ENCODE measurements at places on chromosomes 3 and 15.

- DNase-seq: no peak
These were observed 12.5 kb downstream of the MAPK6 start for GRCh38 chr15:52031556-52031955.

- no peak for DNase-seq
These were observed 209.5 kb downstream of the DTWD1 start for GRCh38 chr15:49830391-49830790.

DNA sequence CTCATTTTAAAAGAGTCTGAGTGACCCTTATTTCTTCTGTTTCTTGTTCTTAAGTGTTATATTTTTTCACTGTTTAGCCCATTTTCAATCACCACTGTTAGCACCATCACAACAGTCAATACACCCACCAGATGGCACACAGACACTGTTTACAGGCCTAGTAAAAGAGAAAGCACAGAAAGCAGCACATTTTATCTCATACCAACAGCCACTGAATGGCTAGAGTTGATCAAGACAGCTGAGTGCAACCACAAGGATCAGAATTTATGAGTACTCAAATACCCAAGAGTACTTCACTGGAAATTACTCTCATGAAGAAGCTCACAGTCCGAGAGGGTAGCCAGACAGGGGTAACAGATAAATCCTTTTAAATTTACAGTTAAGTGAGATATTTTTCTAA, 127.0 kb downstream of the TFDP2 start:
- no peak for DNase-seq

GRCh38 chr15:45641999-45642932, 7.4 kb downstream of the SQOR start:
- no peak for DNase-seq

- DNase-seq: no peak
These were observed 233.2 kb downstream of the CPNE4 start for GRCh38 chr3:131801566-131801965.

DNA sequence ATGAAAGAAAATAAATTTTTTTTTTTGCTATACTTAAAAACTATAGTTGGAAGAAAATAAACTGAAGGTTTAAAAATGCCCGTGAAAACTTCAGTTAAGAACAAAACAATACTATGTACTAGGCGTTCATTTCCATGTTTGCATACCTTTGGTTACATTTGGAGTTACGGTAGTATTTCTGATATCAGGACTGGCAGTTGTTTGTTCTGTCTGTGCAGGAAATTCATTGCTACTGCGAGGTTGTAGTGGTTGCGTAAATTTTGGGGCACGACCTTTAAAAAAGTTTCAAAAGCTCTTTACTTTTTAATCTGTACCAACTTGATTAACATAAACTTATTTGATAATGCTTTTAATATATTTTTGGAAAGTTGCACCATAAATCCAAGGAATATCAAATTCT, 47.9 kb downstream of the ST3GAL6 start:
- DNase-seq: no peak

GRCh38 chr15:65824941-65825544, 33.0 kb upstream of the DENND4A start:
- no peak for DNase-seq

DNA sequence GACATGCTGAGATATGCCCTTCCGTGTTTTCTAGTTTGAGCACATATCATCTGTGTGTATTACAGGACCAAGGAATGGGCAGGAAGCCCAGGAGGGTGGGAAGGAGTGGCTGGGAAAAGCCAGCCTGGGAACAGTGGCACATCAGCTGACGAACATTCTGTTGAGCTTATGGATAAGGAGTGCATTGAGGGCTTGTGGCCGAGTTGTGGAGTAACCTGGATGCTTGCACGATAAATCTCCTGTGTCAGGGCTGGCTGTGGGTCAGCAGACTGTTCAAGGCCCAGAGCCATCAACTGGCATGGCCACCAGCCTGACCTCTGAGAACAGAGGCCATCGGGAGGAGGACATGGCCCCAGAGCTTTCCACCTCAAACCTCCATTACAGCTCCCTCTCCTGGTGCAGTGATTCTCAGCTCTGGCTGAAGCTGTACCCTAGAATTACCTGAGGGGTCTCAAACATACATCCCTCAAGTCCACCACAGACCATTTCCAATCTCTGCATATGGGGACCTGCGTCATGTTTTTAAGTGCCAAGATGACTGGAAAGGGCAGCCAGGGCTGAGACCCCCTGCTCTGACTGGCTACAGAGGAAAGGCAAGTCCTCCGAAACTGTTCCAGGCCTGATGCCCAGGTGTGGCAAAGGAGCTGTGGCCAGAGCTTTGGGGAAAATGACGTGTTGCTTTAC, 4.8 kb upstream of the VILL start:
- DNase-seq: no peak

- no peak for DNase-seq
These were observed 63.9 kb downstream of the PGPEP1L start for GRCh38 chr15:98943601-98944151.

- no peak for DNase-seq
These were observed 55.0 kb downstream of the LSAMP start for GRCh38 chr3:116390318-116390717.

GRCh38 chr3:172569128-172570008, 46.1 kb upstream of the TNFSF10 start:
- DNase-seq: no peak

DNA sequence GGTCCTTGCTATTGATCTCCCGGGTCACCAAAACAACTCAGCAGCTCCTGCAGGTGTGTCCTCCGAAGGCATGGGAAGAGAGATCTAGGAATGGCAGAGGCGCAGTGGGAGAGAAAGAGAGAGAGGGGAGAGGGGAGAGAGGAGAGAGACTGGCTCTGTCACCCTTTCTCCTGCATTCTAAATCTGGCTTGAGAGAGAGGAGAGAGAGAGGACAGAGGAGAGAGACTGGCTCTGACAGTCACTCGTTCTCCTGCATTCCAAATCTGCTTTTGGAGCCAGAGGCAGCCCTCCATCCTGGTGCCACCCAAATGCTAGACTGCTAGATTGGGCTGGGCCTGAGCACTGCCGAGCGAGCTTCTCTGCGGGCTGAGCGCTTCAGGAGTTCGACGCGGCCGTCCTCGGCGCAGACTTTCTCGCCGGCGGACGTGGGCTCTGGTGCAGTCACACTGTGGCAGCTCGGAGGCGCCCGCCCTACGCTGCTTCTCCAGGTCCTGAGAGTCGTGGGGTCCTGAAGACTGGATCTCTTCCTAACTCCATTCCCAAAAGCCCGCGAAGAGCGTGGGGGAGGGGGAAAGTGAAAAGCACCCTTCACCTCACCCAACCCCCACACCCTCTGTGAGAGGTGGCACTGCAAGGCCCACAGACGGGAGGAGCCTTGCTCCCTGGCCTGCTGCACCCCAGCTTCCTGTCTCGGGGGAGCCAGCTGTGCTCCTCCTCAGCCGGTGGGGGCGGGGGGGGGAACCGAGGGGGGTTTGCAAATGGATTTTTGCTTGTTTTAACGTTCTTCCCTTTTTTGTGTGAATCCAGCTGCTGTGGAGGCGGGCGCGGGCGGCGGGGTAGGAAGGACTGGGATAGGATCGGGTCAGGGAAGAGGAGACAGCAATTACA, 222.3 kb downstream of the MEIS2 start:
- DNase-seq: peak; percentile 39

- no peak for DNase-seq
These were observed 13.8 kb upstream of the PLA2G4D start for GRCh38 chr15:42108189-42108588.

DNA sequence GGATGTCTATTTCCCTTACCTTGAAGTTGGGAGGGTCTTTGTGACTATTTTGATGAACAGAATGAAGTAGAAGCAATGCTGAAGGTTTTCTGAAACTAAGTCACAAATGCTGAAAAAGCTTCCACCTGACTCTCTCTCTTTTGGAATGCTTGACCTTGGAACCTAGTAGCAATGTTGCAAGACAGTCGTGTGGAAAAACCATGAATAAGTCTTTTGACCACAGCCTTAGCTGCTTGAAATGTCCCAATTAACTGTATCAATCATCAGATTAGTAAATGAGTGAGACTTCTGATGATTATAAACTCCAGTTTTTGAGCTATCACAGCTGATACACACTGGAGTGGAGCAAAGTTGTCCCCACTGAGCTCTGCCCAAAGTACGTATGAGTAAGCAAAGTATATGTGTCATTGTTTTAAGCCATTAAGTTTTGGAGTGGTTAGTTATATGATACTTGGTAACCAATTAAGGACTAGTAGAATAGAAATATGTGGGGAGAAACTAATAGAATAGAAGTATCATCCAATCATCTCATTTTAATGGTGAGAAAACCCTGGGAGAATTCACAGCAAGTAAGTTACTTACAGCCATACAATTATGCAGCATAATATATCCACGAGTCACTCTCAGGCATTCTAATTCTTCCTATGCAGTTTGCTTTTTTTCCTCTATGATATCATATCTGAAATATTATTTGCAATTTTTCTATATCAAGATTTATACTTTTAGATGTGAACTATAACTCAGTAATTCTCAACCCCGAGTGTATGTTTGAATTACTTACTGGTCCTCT, 1010.6 kb downstream of the ROBO2 start:
- no peak for DNase-seq

DNA sequence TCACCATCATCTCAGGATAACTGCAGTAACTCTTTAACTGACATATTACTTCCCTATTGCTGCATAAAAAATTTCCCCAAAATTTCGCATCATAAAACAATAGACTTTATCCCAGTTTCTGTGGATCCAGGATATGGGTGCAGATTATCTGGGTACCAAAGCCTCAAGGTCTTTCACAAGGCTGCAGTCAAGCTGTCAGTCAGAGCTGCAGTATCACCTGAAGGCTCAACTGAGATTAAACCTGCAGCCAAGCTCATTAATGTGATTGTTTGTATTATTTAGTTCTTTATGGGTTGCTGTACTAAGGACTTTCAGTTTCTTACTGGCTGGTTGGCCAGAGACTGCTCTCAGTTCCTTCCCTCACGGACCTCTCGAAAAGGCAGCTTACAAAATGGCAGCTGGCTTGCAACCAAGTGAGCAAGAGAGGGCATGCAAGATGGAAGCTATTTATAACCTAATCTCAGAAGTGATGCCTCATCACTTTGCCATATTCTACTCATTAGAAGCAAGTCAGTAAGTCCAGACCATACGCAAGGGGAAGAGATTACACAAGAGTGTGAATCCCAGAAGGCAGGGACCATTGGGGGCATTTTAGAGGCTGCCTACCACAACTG, 54.9 kb downstream of the DCUN1D1 start:
- DNase-seq: no peak

DNA sequence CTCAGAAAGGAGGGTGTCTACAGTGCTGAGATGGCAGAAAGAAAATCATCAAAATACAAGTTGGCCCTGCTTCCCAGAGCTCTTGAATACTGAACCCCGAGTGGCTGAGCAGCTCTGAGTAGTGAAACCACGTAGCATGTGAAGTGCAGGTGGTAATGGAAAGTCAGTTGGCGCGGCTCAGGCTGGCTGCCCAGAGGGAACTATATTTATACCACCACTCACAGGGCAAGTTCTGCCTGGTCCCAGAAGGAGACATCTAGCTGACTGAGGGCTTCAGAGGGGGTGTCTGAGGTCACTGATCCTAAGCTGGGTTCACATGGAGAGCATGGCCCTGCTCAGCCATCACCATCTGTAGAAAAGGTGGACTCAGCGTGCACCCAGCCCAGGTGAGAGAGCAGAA, 129.6 kb upstream of the AGBL1 start:
- DNase-seq: no peak

DNA sequence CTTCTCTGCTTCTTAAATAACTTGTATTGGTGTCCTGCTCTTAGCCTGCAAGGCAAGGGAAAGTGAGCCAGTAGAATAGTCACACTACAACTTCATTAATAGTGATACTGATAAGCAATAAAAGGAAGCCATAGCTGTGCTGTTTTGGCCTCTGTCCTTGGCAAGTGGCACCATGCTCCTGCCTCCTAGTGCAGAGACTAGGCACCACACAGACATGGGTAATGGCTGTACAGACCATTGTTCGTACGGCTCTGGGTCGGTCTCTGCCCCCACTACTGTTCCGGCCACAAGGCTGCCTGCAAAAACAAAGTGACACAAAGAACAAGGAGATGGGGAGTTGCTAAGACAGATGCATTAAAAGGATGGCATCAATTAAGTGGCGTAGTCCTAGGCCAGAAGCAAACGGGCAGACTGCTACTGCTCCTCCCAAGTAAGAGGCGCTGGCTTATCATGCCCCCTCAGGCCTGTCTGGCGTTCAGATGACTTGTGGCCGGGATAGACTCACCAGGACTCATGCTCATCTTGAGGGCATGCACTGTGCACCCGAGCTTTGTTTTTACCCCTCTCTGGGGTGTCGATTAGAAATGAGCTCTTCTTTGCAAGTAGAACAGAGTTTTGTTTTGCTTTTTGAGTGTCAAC, 75.6 kb downstream of the TRAK1 start:
- DNase-seq: no peak

- DNase-seq: no peak
These were observed 12.3 kb downstream of the POGLUT1 start for GRCh38 chr3:119481079-119481478.

DNA sequence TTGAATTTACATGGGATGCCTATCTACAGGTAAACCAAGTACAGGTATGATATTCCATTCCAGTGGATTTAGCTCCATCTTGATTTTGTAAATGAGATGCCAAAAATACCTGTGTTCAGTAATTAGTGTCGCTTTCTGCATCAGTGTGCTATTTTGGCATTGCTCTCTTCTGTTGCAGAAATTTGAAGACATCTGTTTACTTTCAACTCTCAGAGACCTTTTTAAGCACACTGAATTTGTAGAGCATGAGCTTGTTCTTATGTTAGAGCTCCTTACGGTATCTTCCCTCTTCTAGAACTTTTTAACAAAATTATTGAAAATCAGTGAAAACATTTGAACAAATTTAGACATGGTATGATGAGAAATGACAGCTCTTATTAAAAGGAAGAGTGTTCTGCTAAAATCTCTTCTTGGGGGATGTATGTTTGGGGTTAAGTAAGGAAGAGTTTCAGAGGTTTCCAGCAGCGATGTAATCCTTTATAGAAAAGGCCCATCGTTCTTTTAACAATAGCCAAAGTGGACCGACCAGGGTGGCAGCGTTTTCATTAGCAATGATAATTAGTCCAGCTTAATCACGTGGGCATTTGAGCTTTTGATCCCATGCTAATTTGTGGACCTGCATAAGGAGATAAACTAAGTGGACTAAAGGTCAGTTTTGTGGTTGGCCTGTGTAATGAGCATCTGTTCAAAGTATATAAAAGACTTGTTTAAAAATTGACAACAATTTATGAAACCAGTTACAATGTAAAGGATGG, 385.4 kb downstream of the PTPRG start:
- DNase-seq: peak; percentile 26

DNA sequence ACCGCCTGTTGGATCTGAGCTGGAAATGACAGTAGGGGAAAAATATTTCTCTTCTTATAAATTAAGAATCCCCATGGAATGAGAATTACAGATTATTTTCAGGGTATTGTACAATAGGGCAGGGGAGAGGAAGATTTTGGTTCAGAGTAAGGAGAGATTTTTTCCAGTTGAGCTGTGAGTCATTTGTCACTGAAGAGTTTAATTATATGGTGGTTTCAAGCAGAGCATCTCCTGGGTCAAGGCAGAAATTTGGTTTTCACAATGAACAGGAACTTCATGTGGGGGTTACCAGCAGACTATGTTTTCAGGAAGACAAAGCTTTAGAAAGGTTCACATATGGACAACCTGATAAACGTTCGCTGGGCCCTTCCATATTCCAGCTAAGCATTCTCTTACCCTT, 182.8 kb upstream of the NR2E3 start:
- DNase-seq: no peak

- DNase-seq: no peak
These were observed 33.3 kb upstream of the HACD2 start for GRCh38 chr3:123618076-123618708.
